ENCODE measurements at places on chromosomes 5 and 9.

DNA sequence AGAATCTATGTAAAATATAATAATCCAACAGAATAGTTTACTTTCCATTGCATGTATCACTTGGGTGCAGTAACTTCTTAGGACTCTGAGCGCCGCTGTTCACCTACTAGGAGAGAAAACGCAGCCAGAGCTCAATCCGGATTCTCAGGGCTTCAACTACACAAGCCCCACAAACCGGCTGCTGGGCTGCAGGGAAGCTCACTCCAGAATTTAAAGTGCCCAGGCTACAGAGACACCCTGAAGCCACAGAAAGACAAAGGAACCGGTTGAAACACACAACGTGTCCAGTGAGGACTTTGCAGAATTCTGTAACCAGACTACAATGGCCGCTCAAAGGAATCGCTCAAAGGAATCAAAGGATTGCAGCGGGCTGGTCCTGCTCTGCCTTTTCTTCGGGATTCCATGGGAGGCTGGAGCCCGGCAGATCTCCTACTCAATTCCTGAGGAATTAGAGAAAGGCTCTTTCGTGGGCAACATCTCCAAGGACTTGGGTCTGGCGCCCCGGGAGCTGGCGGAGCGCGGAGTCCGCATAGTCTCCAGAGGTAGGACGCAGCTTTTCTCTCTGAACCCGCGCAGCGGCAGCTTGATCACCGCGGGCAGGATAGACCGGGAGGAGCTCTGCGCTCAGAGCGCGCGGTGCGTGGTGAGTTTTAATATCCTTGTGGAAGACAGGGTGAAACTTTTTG lies at the start of gene PCDHGA10:
Gene PCDHGA10, plus strand, starts transcription at position 134 of the 686 bp plus-strand sequence. Its CDS starts 189 bp downstream, at position 323.
- no peak for DNase-seq

DNA sequence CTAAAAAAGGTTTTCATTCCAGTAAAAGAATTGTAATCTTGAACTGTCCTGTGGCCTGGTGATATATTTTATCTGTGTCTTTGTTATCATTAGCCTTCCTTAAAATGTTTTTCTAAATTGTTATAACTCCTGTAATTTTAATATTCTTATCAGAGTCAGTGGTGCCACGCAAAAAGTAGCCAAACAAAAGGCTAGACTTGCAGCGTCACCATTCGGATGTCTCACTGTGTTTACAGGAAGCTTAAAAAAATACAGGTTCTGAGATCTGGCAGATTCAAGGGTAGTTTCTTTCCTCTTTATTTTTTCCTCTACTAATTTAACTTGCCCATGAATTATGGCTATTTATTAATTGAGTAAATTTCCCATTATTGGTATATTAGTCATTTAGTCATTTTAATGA lies 362.3 kb downstream of the MAT2B start:
- DNase-seq, result no peak

- no peak for DNase-seq
These were observed 68.5 kb upstream of the FBXW11 start for GRCh38 chr5:172074896-172075295.

GRCh38 chr9:121452085-121452484 lies 47.6 kb downstream of the GGTA1 start:
- DNase-seq, result no peak

Measured in substantia nigra (tissue), 51 donors.